Large intestine (tissue), 12 donors: ENCODE measurements at places on chromosomes 6 and 20.

DNA sequence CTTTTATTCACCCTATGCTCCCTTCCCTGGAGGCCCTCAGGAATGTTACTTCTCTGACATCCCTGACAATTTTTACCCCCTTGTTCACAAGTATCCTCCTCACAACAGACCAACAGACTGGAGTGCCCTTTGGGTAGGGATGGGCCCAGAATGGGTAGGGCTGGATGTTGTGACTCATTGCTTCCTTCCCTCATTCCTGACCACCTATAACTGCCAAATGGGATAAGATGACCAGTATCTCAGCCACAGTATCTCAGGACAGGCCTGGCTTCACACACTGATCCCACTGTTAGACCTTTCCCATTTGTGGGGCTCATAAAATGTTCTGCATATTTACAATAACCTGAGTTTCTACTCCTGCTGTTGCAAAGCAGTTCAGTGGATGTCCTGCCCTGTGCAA is 223.0 kb upstream of the LRFN2 start:
- no peak for DNase-seq

- no peak for DNase-seq
Observed at GRCh38 chr6:7300926-7301325, 12.1 kb downstream of the SSR1 start.

- DNase-seq, result no peak
Observed at GRCh38 chr6:145895802-145896201, 68.4 kb downstream of the SHPRH start.

GRCh38 chr6:137307163-137307854 is 88.1 kb upstream of the IFNGR1 start:
- no peak for DNase-seq

DNA sequence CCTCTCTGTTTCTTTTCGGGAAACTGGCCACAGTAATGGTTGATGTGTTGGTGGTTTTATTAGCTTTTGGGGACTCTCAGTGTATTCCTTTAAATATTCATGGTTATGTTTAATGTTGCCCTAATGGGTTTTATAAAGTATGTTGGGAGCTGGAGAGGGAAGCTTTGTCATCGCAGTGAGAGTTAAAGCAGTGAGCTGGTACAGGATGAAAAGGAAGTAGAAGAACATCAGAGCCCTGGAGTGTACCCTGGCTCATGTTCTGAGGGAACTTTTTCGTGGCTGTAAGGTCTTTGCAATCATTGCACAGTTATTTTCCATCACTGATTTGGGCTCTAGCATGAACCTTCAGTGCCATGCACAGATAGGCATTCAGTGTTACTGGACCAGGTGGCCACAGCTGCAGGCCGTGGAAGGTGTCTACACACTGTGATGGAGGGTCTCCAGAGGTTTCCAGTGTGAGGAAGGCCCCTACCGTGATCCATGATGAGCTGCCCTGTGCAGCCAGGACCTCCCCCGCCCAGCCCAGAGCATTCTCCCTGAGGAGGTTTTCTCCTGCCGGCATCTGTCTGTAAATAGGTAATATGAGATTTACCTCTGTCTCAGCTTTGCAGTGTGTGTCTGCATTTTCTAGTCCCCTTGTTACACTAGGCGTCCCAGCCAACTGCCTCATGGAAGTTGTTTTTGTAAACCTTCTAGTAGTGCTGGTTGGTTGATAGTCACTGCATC is 22.4 kb upstream of the TMEM217 start:
- DNase-seq, result no peak

- peak; percentile 83 for DNase-seq
Observed at GRCh38 chr6:41846666-41847237, 48.4 kb downstream of the USP49 start.

- DNase-seq, result no peak
Observed at GRCh38 chr6:134689641-134690040, 260.3 kb downstream of the ALDH8A1 start.

DNA sequence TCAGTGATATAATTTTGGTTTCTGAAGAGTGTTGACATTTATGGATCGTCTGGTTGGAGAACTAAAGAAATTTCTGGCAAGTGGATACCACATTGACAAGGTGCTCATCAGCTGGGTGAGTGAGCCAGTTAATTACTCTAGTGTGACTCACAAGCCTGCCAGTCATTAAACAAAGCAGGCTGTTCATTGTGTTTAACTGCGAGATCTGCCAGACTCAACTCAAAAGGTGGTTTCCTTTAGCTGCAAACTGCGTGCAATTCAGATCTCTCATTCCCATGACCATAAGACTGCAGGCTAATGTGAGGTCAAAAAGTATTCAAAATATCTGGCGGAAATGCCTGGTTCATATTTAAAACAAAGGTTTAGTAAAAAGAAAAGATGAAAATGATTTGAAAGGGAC is 32.5 kb upstream of the IYD start:
- DNase-seq, result peak; percentile 42

GRCh38 chr6:35780719-35781118 is at the start of gene CLPSL1:
Gene CLPSL1, plus strand, starts transcription at chr6:35781019. Its CDS starts 92 bp downstream, at chr6:35781111.
- DNase-seq, result no peak

GRCh38 chr6:44676826-44677433 is 289.4 kb downstream of the CDC5L start:
- DNase-seq, result no peak

GRCh38 chr6:6125495-6125894 is 118.8 kb upstream of the NRN1 start:
- no peak for DNase-seq

GRCh38 chr20:17833036-17833674 is 133.4 kb downstream of the BANF2 start:
- DNase-seq, result no peak

- DNase-seq, result no peak
Observed at GRCh38 chr6:16706029-16706428, 55.2 kb downstream of the ATXN1 start.

- DNase-seq, result no peak
Observed at GRCh38 chr6:150696190-150696589, 96.5 kb downstream of the PLEKHG1 start.
